ENCODE measurements at places on chromosomes 4 and X.

DNA sequence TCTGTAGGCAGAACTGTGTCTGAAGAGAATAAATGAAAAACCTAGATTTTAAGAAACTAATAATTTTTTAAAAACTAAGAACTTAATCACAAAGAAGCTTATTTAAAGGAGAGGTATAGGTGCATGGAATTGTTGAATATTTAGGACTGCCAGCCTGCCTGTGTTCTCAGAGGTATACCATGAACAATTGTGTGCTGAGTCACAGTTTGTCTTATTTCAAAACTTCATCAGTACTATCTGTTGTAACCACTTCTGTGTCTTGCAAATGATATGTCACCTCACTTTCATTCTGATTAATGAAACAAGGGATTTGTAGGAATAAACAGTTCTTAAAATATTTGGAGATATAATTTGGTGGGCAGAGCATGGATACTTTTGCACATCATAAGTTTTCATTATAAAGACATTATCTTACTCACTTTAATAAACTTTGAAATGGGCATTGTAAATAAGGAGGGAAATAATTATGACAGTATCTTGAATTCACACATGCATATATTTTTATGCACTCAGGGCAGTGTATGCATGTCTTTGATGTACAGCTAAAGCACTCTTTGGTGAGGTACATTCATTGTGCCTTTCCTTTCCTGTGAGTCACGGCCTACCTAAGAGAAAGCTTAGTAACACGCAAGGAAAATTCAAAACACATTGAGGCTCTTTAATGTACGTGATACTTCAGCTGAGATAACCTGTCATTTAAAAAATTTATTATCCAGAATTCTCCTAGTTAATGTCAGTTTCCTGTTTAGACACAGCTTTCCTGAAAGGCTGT is 31.7 kb downstream of the STOX2 start:
- no peak for DNase-seq

DNA sequence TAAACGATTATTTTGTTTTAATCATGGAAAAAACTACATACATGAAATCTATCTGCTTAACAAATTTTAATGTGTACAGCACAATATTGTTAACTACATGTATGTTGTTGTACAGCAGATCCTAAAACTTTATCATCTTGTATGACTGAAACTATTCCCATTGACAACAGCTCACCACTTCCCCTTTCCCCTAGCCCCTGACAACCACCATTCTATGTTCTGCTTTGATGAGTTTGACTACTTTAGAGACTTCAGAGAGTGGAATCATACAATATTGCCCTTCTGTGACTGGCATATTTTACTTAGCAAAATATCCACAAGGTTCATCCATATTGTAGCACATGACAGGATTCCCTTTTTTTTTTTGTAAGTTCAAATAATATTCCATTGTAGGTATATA is 185.9 kb downstream of the CFAP299 start:
- no peak for DNase-seq

- no peak for DNase-seq
Measured at GRCh38 chrX:75230296-75230695, 43.6 kb upstream of the UPRT start.

DNA sequence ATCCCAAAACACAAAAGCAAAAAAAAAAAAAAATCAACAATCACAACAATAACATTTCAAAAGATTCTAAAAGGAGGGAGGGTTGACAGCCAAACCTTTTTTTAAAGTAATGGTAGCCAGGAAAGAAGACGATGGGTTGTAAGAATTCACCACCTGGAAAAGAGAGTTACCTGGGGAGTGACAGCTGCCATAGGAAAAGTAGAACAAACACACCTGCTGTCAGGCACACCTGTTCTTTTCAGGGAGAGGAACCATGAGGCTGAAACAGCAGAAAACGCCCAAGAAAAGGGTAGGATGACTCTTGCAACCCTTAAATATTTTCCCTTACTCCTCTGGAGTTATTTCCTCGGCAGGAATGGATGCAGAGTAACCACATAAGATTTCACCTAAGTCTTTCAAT is 388.4 kb upstream of the TEX13C start:
- no peak for DNase-seq

DNA sequence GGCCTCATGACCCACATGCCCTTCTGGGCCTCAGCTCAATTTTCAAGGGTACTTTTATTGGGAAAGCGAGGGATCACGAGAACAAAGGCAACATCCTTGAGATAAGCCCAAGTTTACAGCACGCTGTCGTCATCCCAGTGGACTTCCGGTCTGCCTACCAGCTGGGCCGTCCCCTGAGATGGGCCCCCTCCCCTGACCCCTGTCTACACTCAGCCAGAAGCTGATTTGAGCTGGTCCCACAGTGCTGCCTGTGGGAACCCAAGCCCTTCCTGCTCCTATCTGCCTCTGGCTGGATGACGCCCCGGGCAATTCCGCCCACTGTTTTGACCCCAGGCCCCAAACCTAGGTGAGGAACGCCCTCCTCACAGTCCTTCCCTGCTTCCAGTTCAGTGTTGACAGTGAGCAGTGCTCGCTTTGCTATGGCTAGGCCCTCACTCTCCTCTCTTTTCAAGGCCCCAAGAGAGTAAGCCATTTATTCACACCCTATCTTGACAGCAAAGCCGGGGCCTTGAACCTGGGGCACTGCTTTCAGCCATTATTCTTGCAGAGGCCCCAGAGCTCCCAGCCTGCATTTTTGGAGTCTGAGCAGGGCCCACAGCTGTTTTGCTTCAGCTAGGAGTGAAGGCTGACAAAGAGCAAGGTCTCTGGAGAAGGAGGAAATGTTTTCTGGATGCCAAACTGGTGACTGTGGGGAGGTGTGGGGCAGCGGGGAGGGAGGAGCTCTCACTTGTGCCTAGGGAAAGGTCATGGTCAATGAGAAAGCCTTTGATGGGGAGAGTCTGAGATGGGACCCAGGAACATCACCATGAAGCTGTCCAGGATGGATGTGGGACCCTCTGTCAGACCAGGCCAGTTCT is 164.6 kb upstream of the BCOR start:
- DNase-seq = peak; percentile 19

DNA sequence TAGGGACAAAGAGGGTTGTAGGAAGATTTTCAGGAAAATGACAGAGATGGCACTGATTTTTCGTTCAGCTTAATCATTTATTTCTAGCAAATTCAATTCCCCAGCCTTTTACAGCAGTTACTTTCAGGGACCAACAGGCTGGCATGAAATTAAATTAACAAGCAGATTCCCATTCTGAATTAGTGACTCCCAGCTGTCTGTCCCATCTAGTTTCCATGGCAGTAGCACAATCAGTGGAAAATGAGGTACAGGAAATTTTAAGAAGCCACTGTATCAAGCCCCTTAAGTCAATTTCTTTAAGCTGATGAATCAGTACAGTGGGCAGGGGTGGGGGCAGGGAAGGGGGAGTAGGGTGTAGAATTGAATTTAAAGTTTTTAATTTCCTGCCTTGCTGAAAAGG is 121.1 kb upstream of the TEX13C start:
- no peak for DNase-seq

DNA sequence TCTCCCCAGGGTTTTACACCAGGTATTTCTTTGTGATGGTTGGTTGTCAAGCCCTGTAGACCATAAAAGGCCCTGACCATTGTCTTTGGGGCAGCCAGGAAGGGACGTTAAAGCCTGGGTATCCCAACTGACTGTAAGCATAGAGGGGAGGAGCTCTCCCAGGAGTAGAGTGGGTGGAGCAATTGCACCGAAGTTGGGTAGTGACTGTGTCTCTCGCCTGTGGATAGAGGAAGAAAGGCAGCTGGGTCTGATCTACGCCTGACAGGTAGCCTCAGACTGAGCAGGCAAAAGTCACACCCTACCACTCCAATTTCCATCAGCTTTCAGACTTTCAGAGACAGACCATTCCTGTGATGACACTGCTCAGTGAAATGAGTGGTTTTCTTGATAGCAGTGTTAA is 123.3 kb downstream of the KLHL8 start:
- no peak for DNase-seq

- no peak for DNase-seq
Measured at GRCh38 chrX:84336646-84337045, 148.6 kb upstream of the RPS6KA6 start.

GRCh38 chr4:72326692-72327632 is 242.1 kb downstream of the ADAMTS3 start:
- DNase-seq = no peak

- no peak for DNase-seq
Measured at GRCh38 chr4:11623726-11624037, 195.0 kb upstream of the HS3ST1 start.

- no peak for DNase-seq
Measured at GRCh38 chr4:149830823-149831222, 15.2 kb upstream of the IQCM start.

- DNase-seq = no peak
Measured at GRCh38 chrX:140501940-140502468, 2.9 kb downstream of the SOX3 start.

DNA sequence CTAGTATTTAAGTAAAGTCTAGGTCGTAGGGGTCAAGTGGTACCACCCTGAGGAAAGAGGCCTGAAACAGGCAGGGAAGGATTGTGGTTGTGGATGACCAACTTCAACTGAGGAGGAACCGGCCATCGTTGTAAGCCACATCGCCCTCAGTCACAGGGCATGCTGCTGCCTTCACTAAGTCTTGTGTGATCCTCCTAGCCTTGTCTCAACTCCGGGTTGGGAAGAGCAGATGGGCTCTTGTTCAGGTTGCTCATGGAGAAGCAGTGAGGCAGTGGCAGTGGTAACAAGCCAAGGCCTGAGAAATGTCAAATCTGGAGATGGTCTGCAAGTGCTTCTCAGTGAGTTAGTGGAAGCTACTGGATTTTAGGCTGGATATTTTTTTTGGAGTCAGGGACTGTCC is 22.8 kb upstream of the NKX3-2 start:
- DNase-seq = no peak

DNA sequence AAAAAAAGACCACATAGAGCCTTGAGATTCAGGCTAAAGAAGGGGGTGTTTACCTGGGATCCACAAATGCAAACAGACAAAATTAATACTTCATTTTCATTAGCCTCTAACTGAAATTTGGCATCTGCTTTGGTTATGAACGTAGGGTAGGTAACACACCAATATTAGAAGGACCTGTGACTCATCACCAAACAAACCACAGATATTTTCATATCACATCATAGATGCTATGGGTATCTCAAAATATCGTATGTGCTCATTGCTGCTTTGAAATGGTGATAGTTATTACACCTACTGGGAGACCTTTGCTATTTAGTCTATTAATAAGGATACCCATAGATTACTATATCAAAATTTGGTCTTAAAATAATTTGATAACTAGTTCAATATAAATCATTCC is 180.6 kb upstream of the MAP3K15 start:
- DNase-seq = no peak

- no peak for DNase-seq
Measured at GRCh38 chr4:185079271-185079905, 61.1 kb downstream of the HELT start.

DNA sequence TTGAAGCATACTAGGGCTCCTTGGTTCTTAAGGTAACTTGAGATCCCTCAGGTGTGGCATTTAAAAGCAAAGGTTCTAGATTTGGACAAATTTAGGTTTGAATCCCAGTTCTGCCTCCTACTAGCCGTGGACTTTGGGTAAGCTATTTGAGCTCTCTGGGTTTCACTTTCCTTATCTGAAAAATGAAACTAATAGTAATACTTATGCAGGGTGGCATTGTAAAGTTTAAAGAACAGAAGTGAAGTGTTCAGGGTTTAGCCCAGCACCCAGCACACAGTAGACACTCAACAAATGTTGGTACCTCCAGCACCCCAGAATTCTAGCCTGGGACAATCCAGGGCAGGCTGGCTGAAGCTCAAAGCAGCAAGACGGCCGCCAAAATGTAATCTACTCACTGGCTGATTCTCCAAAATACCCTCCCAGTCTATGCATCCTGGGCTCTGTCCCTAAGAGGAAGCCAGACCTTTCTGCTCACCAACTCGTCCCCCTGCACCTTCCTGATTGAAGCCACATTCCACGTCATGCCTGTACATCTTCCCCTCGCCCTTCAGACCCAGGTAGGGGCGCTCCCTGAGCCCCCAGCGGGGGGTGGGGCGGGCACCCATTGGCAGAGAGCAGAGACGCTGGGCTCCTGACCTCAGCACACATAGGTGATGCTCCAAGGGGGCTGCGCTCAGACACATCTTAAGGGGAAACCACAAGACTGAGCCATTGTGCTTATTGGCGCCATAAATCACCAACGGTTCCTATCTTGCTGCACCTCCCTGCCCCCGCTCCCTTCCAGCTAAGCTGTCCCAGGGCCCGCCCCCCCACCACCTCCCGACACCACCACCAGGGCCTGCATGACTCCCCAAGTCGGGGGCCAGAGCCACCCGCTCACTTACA is 160.6 kb downstream of the BCOR start:
- no peak for DNase-seq

Measured in kidney epithelial cell (primary cell).